Activated CD8-positive, alpha-beta memory T cell treated with anti-CD3 and anti-CD28 coated beads for 48 hours (primary cell): ENCODE measurements at places on chromosomes 1 and 21.

DNA sequence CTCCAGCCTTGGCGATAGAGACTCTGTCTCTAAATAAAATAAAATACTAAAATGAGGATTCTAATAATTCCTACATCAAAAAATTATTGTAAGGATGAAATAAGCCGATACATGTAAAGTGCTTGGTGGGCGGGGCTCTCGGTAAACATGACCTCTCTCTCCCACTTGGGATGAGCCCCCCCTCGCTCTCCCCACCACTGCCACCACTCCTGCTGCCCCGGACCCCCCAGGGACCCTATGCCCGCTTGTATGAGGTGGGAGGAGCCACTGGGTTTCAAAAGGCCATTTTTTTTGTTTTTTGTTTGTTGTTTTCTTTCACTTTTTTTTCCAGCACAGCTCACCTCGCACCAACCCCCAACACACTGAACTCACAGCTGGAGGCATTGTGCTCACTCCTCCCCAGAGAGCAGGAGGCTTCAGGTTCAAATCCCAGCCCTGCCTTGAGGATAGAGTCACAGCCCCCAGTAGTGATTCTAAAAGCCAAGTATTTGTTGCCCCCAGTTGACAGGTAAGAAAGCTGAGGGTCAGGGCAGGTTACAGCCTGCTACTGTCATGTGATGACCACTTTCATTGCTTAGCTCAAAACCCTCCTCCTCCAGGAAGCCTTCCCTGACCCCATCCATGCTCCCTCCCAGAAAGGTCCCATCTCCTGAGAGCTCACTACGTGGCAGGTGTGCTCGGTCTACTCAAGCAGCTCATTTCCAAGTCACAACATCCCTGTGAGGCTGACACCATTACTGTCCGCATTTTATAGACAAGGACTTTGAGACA is 4.2 kb downstream of the SDC3 start:
- DNase-seq = no peak

GRCh38 chr1:184393962-184394361 is 7.1 kb downstream of the C1orf21 start:
- DNase-seq = no peak

- no peak for DNase-seq
These were observed 29.3 kb downstream of the COP1 start for GRCh38 chr1:176177764-176178163.

DNA sequence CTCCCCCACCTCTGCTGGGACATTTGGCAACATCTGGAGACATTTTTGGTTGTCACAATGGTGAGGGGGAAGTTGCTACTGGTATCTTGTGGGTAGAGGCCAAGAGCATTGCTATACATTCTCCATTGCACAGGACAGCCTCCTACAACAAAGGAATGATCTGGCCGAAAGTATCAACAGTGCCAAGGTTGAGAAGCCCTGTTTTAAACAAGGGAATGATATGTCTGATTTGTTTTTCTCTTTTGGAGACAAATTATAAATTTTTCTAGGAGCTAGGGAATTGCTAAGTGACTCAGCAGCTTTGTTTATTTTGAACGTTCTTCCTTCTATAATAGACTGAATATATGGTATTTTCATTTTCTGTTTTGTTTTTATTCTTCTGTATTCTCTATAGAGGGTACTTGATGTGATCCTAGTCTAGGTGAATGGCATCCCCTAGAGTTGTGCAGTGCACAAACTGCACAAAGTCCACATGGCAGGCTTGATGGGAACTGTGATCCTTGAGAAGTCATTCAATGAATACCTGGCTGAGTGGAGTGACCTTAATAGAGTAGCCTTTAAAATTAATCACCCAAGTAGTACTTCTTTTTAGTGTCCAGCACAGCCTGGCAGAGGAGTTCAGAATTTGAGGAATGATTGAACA is 288.6 kb upstream of the USP24 start:
- DNase-seq = no peak

- DNase-seq = no peak
These were observed 682.4 kb upstream of the TPTE start for GRCh38 chr21:9838738-9839642.

DNA sequence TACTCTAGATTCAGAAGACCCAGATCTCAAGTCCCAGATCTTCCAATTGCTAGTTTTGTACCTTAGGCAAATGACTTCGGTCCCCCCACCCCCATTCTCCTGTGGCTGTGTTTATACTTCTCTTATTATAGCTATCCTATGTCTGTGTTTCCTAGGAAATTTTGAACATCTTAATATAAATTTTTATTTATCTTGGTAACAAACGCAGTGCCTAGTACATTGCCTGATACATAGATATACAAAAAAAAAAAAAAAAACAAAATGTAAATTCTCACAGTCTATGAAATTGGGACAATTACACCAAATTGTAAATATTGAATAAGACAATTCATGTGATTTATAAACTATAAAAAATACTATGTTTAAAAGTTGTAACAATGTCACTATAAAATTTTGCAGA is 84.1 kb upstream of the SLC44A3 start:
- DNase-seq = no peak

DNA sequence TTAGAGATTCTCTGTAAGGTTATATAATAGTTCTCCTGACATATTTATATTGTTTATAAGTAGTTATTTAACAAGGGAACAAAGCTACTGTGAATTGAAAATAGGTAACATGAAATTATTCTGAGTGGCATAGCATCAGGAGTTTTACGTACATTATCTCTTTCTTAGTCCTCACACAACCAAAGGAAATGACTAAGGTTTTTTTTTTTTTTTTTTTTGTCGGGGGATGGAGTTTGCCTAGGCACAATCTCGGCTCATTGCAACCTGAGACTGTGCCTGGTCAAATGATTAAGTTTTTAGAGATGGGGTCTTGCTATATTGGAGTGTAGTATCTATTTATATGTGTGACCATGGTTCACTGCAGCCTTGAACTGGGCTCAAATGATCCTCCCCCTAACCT is 24.9 kb downstream of the TMED5 start:
- no peak for DNase-seq
